ENCODE measurements at places on chromosomes 11 and 22.

- DNase-seq: peak; percentile 59
Measured at GRCh38 chr11:64206457-64207255, at the start of gene FERMT3. TSS of gene FERMT3 (plus strand) at chr11:64206721. CDS start at chr11:64207365, 644 bp downstream.

GRCh38 chr11:112694245-112694644 lies 267.0 kb upstream of the NCAM1 start:
- no peak for DNase-seq

GRCh38 chr22:48957311-48957986 lies 870.2 kb downstream of the BRD1 start:
- no peak for DNase-seq

GRCh38 chr11:127307700-127308099 lies 307.1 kb upstream of the KIRREL3 start:
- no peak for DNase-seq

DNA sequence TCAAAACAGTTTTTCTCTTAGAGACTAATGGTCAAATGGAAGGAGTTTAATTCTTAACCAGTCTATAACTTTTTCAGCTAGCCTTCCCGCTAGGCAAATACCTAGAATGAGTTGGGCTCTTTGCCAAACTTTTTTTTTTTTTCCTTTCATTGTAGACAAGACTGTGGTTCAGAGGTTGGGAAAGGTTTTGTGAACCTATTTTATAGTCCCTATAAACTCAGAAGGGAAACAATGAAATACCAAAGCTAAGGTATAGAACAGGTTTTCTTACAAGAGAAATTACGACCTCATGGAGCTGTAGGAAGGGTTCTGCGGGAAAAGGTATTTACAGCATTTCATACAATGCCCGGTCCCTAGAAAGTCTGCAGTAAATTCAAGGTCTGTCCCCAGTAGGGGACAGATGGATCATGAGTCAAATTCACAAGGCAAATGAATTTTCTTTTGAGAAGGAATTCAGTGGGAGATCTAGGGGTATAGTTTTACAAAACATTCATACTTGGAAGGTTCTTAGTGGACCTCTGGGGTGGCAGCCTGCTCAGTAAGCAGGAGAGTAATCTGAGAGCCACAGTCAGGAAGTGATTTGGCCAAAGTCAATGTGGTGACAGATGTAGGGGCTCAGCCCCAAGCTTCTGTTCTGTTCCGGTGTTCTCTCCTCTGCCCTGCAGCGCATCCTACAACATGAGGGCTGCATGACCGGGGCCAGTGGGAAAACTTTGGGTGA lies 146.8 kb downstream of the DBX1 start:
- DNase-seq: no peak

- DNase-seq: no peak
Measured at GRCh38 chr11:133382131-133382812, 150.0 kb downstream of the OPCML start.

- DNase-seq: no peak
Measured at GRCh38 chr11:97964332-97965004, 1056.3 kb upstream of the CNTN5 start.

GRCh38 chr11:93219440-93219839 lies 21.6 kb upstream of the SLC36A4 start:
- DNase-seq: no peak

- DNase-seq: no peak
Measured at GRCh38 chr11:38460896-38461295, 1862.9 kb upstream of the RAG2 start.

DNA sequence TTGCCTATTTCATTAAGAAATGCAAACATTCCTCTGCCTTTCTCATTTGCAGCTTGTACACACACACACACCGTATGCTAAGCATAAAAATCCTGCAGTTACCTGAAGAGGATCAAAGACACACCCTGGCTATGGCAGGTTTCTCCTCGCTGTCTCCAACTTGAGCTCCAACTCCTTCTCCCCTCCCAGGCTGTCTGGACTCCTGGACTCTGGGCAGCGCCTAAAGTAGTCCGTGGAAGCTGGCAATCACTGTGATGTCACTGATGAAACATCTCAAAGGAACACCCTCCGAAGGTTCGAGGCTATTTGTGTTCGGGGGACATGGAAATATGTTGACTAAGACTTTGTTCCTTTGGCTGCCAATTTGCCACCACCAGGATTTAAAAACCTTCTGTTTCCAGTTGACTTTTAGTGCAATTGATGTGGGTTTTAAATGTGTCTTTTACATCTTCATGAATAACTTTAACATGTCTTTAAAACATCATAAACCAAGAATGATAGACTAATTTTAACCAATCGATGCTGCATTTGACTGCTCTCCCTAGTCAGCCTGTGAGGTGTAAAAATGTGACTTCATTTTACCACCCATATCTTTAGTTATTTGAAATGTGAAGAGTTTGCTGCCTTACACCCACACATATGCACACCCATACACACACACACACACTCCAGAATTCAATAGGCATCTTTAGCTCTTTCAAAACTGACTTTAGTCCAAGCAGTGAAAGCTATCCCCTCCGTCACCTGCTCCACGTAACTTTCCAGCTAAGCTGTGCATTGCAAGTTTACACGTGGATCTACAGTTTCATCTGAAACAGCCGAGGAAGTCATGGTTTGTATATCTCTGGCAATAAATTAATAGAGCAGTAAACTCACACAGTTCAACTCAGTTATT lies at the start of gene SLN:
SLN (minus strand) TSS at position 196 of the 895 bp plus-strand sequence.
- no peak for DNase-seq

DNA sequence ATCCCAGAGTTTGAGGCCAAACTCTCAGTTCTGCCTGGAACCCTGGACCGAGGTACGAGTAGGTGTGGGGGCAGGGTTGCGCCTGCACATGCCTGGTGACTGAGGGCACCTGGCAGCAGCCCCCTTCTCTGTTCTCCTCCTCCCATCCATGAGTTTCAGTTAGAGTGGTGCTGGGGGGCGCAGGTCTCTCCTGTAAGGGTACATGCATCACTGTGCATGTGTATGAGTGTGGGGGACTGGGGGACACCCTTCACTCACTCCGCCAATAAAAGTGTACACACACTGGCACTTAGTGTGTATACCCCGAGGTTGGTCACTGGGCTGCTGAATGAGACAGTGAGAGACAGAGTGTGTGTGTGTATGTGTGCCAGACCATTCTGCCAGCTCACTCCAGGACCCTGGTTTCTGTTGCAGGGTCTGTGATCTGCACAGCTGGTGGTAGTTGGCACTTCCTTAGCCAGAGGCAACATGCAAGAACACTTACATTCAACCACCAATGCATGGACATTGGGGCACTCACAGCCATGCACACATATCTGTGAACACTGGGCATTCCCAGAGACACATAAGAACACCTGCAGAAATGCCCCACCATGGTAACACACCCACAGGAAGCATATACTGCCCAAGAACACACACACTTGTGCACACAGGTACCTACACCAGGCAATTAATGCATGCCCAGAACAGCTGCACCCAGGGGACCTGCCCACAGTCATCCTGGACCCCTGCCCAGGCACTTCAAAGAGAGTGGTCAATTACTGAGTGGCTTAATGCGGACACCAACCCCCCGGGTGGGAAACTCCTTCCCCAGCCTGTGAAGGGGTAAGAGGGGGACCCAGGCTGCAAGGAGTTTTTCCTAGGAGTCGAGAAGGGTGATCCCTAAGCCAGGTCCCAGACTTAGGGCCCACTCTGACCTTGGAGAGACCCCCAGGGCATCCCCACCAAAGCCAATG lies 1.2 kb upstream of the NRXN2 start:
- no peak for DNase-seq

- DNase-seq: no peak
Measured at GRCh38 chr11:74673693-74674360, 57.4 kb downstream of the CHRDL2 start.

GRCh38 chr22:42939941-42940653 lies 74.9 kb downstream of the PACSIN2 start:
- DNase-seq: no peak

- no peak for DNase-seq
Measured at GRCh38 chr11:62125316-62125715, 1.5 kb downstream of the INCENP start.

DNA sequence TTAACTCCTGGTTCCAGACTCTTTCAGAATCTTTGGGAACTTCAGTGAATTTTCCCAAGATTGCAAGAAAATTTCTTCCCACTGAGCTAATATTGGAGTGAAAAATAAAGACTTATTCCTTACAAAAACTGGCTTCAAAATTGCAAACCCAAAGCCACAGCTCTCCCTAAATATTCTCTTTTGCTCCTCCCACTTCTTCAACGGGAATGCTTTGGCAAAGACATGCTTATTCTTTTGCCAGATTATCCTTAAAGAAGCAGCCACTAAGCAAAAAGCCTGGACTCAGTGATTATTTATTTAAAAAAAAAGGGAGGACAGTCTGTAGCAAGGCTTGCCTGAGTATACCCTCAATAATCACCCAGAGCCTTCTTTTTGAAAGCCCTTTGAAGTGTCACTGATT lies 902.4 kb upstream of the CCDC90B start:
- DNase-seq: no peak

- no peak for DNase-seq
Measured at GRCh38 chr11:108768964-108769363, 104.1 kb downstream of the DDX10 start.

GRCh38 chr11:94048032-94048709 lies 27.0 kb downstream of the HEPHL1 start:
- no peak for DNase-seq

- no peak for DNase-seq
Measured at GRCh38 chr22:22023581-22024137, 41.1 kb upstream of the TOP3B start.

- no peak for DNase-seq
Measured at GRCh38 chr11:19740586-19740985, 27.9 kb downstream of the NAV2 start.

DNA sequence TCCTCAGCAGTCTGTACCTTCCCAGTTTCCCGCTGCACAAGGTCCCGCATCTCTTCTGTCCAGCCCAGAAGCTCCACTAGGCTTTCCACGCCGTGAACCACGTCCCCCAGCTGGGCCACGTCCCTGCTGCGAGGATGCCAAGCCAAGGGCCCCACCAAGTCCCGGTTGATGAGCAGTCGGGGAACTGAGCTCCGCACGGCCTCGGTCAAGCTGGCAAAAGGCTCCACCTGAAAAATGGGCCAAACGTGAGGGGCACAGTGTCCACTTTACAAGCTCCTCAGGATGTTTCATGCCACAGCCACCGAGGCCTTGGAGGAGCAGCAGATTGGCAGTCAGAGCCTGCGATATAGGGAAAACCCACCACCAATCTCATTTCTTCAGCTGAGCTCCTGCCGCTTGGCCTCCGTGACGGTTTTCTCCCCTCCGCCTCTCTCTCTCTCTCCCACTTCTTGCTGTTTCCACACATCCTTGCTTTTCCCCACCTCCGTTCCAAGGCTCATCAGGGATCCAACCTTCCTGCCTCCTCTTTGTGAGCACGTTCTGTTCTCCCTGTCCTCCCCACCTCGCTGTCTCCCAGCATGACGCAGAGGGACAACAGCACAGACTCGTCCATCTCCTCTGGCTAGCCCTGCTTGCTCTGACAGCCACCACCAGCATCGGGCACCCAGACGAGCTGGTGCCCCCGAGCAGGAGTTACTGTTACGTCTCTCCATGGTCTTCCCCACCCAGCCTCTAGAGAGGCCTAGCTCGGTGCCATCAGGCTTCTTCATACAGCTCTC lies 11.5 kb downstream of the RIC8A start:
- no peak for DNase-seq

DNA sequence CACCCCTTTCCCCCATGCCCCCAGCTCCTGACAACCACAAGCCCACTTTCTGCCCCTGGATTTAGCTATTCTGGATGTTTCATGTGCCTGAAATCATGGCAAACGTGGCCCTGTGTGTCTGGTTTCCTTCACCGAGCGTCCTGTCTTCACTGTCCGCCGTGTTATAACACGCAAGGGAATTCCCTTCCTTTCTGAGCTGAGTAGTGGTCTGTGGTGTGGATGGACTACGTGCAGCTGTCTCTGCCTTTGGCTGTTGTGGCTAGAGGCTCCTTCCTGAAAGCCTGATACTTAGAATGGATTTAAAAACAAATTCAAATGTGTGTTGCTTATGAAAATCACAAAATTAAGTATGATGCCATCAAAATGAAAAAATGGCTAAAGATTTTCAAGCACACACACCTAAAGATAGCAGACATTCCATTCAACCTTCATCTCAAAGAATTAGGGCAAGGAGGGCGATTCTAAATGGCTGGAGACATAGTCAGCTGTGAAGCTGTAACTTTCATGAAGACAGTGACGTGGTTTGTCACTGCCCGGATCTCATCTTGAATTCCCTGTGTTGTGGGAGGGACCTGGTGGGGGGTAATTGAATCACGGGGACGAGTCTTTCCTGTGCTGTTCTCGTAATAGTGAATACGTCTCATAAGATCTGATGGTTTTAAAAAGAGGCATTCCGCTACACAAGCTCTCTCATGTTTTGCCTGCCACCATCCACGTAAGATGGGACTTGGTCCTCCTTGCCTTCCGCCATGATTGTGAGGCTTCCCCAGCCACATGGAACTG lies 30.5 kb downstream of the KCNQ1 start:
- no peak for DNase-seq

DNA sequence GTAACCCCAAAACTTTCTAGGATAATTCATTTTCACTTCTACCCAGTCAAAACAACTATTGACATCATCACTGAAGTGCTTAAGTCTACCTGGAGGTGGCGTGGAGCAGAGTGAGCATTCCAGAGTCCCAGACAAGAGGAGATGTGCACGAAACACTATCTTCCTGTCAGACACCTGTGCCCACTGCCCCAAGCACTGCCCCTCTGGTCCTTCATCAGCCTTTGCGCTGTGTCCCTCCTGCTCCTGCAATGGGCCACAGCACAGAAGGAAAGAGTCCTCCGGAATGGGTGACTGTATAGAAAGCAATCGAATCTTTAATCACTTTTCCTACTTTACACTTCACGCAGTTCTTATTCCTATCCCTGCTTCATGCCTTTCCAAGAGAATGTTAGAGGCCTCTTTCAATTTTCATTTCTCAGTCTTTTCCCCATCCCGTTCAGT lies 512 bp upstream of the GRIA4 start:
- no peak for DNase-seq

DNA sequence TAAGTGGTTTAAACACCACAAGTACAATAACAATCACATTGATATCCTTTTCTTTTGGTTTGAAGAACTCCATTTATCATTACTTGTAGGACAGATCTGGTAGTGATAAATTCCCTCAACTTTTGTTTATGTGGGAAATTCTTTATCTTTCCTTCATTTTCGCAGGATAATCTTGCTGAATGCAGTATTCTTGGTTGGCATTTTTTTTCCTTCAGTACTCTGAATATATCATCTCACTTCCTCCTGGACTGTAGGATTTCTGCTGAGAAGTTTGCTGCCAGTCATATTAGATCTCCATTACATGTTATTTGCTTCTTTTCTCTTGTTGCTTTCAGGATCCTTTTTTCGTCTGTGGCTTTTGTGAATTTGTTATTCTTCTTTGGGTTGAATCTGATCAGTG lies 179.0 kb upstream of the PLET1 start:
- DNase-seq: no peak
